ENCODE measurements at places on chromosomes 5 and 9.

DNA sequence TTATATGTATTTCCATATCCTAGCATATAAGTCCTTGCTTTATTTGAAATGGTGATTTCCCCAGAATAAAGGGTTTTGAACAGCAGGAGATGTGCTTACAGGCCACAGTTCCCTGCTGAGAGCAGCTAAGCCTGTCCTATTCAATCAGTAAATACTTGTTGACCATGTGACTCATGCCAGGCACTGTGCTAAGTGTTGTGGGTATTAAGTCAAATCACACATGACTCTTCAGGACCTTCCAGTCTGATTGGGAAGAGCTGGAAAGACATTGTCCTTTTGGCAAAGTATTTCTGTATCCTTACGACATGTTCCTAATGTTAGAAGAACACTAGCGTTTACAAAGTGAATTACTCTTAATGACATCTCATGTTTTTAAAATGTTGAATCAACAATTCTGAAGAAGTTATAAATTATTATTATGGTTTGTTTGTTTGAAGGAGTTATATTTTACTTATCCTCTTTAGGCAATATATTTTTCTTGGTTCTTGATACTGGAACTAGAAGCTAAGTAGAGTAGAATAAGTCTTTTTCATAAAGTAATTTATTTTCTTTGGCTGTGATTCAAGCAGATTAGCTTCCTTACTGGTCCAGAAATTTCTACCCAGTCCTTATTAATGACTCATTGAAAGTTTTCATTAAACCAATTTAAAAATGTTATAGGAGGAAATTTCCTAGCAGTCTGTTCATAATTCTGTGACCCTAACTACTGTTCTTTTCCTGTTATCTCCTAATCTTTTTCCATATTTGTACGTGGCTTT lies 82.1 kb downstream of the GAPVD1 start:
- DNase-seq = peak; percentile 91

DNA sequence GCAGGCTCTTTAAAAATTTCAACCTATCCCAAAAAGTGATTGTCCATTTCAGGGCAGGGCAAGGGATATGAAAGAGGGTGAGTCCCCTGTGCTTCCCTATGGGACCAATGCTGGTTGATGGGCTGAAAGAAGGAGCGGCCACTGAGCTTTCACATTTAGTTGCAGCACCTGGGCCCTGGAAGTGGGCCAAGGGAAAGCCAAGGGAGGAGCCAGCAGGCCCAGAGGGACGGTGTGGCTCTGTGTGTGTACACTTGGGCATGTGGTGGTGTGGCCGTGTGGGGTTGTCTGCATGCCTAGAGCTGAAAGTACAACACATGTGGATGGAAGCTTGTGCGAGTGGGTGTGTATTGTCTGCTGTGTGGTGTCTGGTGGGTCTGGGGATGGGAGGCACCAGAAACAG lies 14.0 kb upstream of the PSMD5 start:
- DNase-seq = no peak

DNA sequence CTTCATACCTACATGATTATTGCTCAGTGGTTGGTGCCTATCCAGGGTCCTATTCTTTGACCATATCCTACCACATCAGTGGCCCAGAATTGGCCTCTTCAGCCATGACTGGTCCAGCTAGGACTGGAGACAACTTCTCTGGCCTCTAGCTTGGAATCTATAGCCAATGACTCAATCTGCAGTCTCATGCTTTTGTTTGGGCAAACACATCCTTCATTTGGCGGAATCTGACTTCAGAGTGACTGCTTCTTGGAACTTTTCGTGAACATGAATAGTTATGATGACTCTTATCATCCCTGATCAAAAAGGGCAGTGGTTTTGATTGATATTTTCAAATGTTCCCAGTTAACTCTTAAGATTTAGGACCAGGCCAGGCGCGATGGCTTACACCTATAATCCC lies 134.1 kb downstream of the PAPPA start:
- no peak for DNase-seq

DNA sequence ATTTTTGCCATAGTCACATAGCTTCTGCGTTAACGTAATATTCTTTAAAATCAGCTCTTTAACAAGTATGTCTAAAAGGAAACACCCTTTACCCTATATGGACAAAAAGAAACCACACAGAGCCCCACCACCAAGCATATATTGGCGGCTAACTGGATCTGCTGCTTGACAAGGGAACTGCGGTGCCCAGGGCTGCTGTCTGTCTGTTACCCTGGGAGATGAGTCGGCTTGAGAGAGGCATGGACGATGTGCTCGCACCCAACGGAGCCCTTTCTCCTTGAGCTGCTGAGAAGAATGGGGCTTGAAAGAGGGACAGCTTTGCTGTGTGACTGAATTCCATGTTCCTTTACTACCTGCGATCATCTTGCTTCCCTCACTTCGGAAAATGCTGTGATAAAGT lies 158.6 kb upstream of the SHB start:
- no peak for DNase-seq

DNA sequence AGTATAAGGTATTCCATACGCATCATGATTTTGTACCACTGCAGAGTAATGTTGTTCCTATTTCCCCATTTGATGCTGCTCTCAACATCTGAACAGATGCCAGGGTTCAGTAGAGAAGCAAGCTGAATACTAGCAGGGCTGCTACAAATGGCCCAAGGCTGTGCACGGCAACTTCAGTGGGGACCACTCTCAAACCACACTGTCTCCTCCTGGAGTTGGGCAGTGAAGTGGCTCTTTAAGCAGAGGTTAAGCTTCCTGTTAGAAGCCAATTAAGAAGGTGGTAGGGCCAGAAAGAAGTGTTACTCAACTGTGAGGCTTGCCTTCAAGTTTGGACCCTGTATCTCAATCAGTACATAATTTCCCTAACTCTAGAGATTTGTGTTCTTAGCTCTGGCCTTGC lies 32.0 kb downstream of the TMEM245 start:
- DNase-seq = no peak

- no peak for DNase-seq
Observed at GRCh38 chr5:124736805-124737188, 9.6 kb downstream of the ZNF608 start.

DNA sequence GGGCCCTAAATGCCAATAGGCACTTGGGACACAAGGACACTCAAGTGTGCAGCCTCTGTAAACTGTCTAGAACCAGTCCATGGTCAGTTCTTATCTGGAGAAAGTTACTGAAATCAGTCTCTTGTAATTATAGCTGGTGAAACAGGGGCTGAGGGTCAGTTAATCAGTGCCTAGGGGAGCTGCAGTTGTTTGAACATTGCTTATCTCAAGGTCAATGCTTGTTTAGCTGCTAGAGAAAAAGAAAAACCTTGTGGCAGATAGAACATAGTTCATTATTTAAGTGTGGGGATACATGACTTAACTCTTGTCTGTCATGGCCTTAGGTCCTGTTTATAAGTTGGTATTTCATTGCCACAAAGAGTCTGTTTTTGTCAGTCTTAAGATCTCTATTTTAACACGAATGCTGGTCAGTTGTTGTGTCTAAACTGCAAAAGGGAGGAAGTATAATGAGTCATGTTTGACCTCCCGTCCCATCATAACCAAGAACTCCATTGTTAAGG lies 108.0 kb downstream of the STARD4 start:
- no peak for DNase-seq

GRCh38 chr5:556909-557441 lies 32.7 kb upstream of the SLC9A3 start:
- no peak for DNase-seq

DNA sequence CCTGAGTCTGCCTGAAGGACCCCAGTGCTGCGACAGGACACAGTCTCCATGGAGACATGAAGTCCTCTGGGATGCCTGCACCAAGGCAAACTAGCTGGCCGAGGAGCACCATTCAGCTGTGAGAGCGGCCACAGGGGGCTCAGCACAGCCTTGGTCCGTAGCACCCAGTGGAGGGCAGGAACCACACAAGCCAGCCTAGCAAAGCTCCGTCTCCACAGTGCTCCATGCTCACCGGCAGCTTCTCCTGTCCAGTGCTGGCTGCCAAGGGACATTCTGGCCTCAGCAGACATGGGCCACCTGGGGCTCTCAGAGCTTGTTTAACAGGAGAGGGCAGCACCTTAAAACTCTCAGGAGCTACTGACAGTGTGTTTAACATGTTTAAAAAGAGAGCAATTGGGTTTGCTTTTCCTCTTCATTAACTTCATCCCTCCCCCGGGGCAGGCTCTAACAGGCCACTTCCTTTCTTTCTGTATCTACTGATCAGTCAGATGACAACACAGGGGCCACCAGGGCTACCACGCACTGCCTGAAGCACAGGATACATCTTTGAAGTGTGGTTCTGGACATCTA lies 57.0 kb downstream of the SECISBP2 start:
- DNase-seq = no peak

- DNase-seq = peak; percentile 61
Observed at GRCh38 chr5:143405063-143405848, 1.8 kb upstream of the NR3C1 start.

DNA sequence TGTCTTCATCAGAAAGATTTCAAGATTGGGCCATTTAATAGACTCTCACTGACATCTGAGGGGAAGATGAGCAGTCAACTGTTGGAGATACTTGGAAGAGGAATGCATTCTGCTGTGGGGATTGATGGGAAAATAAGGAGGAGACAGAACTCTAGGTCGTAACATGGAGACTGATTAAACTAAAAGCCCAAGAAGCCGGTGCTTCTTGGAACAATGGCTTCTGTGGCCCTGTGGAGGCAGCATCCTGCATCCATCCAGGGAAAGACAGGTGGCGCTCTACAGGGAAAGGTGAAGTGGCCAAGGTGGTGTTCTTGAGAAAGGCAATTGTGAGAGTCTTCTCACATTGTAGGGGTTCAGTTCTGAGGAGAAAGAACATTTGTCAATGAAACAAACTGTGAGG lies 31.3 kb downstream of the ZFAND5 start:
- peak; percentile 28 for DNase-seq

DNA sequence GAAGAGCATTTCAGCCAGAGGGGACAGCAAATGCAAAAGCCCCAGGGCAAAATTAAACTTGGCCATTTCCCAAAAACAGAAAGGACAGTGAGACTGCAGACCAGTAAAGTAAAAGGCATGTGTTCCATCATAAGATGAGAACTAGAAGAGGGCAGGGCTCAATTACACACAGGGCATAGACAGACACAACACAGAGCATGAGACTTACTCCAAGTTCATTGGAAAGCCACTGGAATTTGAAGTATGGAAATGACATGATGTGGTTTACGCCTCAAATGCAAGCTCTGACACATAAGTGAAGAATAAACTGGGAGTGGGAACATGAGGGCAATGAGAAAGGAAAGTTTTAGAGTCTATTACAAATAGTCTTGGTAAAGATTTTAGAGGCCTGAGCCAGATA lies 446.6 kb upstream of the GRIA1 start:
- no peak for DNase-seq

- no peak for DNase-seq
Observed at GRCh38 chr5:108905805-108906204, 158.1 kb downstream of the FER start.

DNA sequence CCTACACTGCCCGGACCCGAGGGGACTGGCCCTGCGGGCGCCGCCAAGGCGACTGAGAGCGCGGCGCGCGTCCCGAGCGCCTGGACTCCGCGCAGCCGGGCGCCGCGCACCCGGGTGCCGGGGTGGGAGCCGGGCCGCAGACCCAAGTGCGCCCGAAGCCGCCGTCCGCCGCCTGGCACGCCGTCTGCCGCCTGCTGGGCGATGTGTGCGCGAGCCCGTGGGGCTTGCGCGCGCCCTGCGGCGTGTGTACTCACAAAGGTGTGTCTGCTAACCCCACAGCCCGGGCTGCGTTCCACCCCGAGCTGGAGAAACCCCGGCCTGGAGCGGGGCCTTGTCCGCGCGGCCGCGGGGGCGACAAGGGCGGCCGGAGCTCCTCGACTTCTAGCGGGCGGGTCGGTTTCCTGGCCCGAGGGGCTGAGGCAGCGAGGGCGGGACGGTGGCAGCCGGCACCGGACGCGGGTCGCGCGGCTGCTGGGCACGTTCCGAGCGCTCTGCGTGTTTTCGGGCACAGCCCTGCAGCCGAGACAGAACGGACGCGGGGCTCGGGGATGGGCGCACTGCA lies 1.1 kb upstream of the ZSWIM6 start:
- DNase-seq = no peak

GRCh38 chr5:2877522-2877921 lies 126.0 kb upstream of the IRX2 start:
- no peak for DNase-seq

GRCh38 chr5:7753181-7753580 lies 97.8 kb downstream of the CFAP90 start:
- DNase-seq = no peak

- DNase-seq = no peak
Observed at GRCh38 chr5:128252196-128252595, 168.6 kb downstream of the SLC12A2 start.

- no peak for DNase-seq
Observed at GRCh38 chr9:89969156-89969675, 364.4 kb downstream of the GADD45G start.

DNA sequence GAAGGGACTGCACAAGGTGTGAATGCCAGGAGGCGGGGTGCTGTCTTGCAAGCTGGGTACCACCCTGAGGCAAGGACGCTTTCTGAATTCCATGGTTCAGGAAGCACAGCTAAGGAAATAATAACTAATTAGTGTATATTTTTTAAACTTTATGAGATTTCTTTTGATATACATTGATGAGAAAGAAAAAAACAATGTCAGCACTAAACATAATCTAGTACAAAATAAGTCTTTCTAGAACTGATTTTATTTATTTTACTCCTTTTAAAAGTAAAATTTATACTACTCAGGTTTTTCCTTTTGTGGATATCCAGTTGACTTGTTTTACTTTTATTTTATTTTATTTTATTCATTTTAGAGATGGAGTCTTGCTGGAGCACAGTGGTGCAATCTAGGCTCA lies 3.6 kb downstream of the DNAJC21 start:
- DNase-seq = no peak

GRCh38 chr5:150846654-150847333 lies 473 bp downstream of the IRGM start:
- DNase-seq = peak; percentile 66

DNA sequence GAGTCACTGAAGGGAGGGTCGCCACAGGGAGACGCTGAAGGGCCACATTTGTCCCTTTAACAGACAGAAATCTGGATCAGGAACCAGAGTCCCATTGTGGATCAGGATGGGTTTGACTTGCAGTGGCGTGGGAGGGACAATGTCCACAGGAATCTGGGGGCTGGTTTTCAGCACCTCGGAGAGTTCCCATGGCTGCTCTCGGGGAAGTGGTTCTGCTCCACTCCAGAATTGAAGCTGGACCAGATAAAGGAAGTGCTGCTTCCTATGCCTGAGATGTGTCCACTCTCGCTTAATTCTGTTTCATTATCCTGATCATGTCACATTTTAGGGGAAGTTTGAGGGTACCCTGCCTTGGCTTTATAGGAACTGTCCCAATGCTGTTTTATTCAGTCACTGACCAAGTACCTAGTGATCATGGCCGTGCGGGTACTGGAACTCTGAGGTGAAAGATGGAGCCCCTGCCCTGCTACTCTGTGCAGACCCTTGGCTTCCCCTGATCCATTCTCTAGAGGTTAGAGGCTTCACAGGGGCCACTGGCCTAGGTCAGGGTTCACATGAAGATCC lies 28.7 kb downstream of the ENHO start:
- DNase-seq = no peak

- no peak for DNase-seq
Observed at GRCh38 chr9:112642126-112642525, 75.8 kb downstream of the INIP start.

GRCh38 chr9:36392489-36392888 lies 7.6 kb downstream of the RNF38 start:
- DNase-seq = no peak

Measured in NT2/D1 (cell line).